ENCODE measurements at places on chromosomes 3 and 15.

GRCh38 chr15:39579487-39580116 lies 1.3 kb upstream of the THBS1 start:
- DNase-seq, result no peak

- no peak for DNase-seq
These were observed 20.2 kb downstream of the NBEAL2 start for GRCh38 chr3:46999516-47000197.

DNA sequence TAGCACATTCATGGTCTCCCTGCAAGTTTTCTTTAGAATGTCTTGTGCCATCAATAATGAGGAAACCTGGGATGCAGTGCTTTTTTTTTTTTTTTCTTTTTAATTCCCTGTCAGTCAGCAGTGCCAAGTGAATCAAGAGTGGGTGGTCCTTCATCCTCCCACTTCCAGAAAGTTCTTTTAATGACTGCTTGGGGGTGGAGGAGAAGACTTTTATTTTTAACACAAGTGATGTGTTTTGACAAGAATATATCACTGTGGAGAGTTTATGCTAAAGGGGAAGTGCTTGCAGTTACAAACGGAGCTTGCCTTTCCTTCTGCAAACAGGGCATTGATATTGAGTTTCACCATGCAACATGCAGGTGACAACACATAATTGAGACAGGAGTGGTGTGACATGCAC lies 69.7 kb downstream of the CACNA2D3 start:
- DNase-seq, result no peak

- no peak for DNase-seq
These were observed 177.4 kb upstream of the CRBN start for GRCh38 chr3:3356846-3357245.

DNA sequence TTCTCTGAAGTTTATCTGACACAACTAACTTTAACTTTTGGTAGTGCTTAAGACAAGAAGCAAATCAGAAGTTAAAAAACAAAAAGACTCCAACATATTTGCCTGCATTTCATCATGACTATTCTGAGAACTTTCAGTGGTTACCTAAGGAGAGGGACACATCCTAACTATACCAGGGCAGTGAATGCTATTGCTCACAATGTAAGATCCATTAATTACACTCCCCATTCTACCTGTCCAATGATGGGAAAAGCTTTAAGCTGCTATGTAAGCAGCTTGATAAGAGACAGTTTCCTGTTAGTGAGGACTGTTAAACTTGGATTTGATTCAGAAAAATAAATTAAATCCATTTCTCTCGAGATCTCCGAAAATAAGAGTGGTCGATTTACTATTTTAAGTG lies 37.5 kb downstream of the SERPINI1 start:
- DNase-seq, result no peak

DNA sequence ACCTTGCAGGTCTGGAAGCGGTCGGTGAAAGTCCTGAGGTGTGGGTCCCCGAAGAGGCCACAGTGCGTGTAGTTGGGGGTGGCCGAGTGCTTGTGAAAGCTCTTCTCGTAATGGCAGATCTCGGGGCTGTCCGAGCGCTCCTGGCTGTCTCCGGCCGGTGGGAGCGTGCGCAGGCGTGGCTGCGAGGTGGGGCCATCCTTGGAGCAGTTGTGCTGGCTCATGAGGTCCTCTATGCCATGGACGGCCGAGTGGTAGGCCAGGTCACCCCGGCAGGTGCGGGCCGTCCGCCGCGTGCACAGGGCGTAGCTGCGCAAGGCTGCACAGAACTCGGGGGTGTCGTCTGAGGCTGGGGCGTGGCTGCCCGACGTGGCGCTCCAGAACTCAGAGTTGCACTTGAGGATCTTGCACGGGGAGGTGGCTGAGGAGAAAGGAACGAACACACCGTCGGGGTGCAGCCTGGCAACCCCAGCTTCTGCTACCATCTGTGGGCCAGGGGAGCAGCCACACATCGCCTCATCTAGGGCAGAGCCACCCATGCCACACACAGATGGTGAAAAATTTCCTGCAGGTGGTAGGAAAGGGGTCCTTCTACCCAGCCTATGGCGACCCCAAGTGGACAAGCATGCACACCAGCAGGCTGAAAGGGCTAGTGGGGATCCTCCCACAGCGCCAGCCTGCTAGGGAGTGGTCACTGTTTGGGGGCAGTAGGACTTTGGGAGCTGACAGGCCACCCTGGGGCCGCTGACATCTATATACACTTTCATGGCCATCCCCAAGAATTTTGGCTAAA lies 36.7 kb downstream of the RGMA start:
- DNase-seq, result no peak

- DNase-seq, result no peak
These were observed 68.5 kb downstream of the KCNH8 start for GRCh38 chr3:19216669-19217337.

- DNase-seq, result no peak
These were observed 148.9 kb upstream of the GBE1 start for GRCh38 chr3:81910244-81910852.

GRCh38 chr15:71414853-71415252 lies 299.6 kb downstream of the THSD4 start:
- no peak for DNase-seq

- no peak for DNase-seq
These were observed 131.6 kb downstream of the TUSC7 start for GRCh38 chr3:116841003-116841735.

DNA sequence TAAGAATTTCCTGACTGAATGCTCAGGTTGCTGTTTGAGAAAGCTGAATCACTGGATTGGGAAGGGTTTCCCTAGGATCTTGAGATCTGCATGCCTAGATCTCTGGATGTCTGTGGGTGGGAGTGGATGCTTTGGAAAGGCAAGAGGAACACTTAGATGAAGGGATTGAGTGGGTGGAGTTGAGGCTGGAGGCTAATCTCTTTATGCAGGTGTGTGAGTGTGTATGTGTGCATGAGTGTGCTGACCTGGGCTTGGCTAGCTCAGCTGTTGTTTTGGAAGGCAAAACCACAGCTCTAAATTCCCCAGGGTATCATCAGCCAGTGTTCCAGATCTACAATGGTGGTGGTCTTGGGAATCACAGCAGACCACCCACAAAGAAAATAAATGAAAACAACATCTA lies 60.5 kb downstream of the CLDN1 start:
- DNase-seq, result no peak

DNA sequence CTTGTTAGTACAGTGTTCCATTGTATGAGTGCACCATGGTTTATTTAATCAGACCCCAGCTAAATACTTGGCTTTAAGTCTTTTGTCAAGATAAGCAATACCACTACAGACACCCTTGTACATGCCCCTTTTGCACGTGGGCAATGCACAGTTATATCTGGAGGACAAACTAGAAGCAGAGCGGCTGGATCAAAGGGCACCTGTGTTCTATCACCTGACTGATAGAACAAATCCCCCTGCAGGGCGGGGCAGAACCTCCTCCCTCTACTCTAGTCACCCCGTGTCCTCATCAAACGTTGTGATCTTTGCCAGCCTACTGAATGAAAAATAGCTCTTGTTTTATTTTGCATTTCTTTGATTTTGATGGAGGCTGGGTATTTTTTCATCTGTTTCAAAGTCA lies 314.9 kb downstream of the TLE3 start:
- DNase-seq, result peak; percentile 63

GRCh38 chr15:99148851-99149276 lies 44.0 kb downstream of the SYNM start:
- DNase-seq, result no peak

- DNase-seq, result no peak
These were observed 18.0 kb downstream of the RMDN3 start for GRCh38 chr15:40737048-40737447.

- DNase-seq, result no peak
These were observed 173.0 kb upstream of the ROBO2 start for GRCh38 chr3:76866729-76867408.

DNA sequence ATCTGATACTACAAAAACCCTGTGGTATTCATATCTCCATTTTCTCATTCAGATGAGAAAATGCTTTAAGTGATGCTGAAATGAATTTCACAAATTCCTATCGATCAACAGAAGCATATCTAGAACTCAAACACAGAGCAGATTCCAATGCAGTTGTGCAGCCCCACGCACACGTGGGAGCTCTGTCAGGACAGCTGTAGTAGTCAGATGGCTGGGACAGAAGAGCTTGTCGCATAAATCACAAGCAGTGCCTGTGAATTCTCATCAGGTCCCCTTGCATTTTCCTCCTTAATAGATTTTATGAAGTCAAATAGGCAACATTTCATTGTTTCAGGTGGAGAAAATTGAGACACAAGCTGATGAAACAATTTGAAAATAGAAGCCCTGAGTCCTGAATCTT lies 792.3 kb downstream of the AGBL1 start:
- no peak for DNase-seq

DNA sequence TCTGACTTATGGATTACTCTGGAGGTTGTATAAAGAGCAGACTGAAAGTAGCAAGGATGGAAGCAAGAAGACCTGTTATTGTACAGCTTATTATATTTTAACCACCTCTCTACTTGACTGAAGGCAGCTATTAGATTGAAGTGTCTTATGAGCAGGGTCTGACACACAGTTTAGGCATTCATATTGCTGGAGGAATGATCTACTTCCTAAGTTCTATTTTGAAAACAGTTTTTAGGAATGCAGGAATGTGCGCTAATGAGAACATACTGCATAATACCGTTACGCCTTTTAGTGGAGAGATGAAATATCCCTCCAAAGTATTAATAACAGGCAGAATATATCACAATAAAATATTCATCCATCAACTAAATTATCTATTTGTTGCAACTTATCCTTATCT lies 193.3 kb downstream of the ISL2 start:
- DNase-seq, result no peak

GRCh38 chr3:159080256-159080655 lies 278.4 kb downstream of the MFSD1 start:
- DNase-seq, result no peak

GRCh38 chr3:46931631-46932331 lies 44.8 kb downstream of the CCDC12 start:
- no peak for DNase-seq

DNA sequence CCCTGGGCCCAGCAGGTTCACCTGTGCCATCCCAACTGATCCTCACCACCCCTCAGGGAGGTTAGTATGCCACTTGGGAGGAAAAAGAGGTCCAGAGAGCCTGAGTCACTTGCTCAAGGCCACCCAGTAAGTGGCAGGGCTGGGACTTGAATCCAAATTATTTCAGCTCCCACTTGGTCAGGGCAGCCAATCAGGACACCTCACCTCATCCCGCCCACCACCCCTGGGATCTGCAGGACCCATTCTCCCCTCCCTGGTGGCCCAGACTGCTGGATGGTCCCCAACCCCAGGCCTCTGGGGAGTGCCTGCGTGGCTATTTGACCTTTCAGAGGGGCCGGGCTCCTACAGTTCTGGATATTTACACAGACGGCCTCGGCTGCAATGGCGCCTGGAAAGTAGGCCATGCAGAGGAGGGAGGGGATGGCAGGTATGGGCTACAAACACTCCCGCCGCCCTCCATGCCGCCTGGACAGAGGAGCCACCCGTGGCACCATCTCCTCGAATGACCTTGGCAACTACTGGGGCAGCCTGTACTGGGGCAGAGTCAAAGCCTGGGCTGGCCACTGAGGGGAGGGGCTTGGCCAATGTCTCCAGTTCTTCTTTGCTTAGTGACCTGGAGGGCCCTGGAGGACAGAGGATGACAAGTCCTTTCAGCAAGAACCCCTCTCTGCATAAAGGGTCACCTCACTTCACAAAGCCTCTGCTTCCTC lies 153.6 kb upstream of the LINGO1 start:
- DNase-seq, result no peak

- DNase-seq, result no peak
These were observed 2.7 kb upstream of the OPA1 start for GRCh38 chr3:193590088-193590856.

DNA sequence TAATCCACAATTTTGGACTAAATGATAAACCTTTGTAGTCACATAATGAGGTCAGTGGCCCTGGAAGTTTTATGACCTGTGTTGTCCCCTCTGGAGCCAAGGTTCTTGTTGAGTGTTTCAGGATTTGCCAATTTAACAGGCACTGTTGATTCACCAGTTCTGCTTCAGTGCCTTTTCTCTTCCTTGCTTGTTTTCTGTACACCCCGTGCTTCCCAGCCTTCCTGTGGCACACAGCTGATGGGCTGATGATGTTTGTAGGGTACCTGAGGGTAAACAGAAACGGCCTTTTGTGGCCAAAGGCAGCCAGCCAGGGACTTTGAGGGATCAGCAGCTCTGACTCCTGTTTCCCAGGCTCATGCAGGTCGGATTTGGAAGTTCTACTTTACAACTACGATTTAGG lies 13.3 kb downstream of the GYG1 start:
- DNase-seq, result no peak

- no peak for DNase-seq
These were observed 597 bp upstream of the GBE1 start for GRCh38 chr3:81761904-81762580.

- DNase-seq, result no peak
These were observed 26.2 kb upstream of the CLDN16 start for GRCh38 chr3:190361791-190362190.

DNA sequence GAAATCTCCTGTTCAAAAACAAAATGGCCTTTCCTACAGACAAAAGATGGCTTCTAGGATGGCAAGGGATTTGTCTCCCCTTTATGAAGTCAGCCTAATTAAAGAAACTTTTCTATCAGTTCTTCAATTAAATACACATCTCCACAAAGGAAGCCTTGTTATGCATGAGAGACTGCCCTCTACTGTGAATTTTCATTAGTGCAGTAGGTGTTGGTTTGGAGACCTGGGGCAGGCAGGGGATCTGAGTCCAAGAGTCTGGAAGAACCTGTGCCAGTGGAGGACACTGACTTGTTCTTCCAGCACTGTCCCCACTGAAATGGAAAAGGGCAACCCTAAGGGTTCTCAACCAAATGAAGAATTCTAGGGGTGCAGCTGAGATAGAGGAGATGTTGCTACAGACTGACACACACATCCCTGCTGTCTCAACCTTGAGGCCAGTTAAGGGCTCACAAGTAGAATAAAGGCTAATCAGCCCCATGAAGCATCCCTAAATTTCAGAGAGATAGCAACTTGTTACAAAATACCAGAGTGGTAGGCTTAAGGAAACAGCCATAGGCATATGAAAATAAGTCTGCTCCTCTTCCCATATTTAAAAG lies 174.0 kb upstream of the PRICKLE2 start:
- no peak for DNase-seq

GRCh38 chr15:82890338-82890994 lies 62.1 kb downstream of the HOMER2 start:
- DNase-seq, result no peak
